ENCODE measurements at places on chromosomes 11 and 22.

GRCh38 chr11:128615076-128615475 lies 27.7 kb upstream of the ETS1 start:
- DNase-seq, result no peak

DNA sequence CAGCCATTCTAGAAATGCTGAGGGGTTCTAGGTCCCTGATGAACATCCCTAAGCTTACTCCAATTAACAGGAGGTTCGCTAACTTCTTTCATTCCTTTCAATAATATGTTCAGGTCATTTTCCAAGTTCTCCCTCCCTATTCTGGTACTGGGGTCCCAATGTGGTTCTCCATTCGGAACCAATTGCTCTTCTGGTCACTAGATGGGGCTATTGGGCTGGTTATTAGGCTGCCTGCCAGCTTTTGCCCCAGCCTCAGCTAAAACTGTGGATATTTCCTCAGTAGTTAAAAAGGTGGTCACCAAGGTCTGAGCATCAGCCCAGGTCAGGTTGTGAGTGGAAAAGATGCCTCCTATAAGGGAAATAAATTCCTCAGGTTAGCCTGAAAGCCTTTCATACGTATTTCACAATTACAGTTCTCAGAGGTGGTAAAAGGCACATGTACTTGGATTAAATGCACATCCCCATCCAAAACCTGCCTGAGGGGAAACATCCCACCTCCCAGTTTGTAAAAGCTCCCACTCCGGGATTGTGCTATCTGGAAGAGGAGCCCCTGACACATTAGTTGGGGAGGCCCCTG lies 161.1 kb upstream of the CCDC179 start:
- DNase-seq, result no peak

GRCh38 chr11:123475469-123475868 lies 45.4 kb downstream of the GRAMD1B start:
- DNase-seq, result no peak

- DNase-seq, result peak; percentile 26
Observed at GRCh38 chr11:67304511-67305113, 1.3 kb downstream of the SSH3 start.

GRCh38 chr11:134560066-134560465 lies 148.0 kb upstream of the B3GAT1 start:
- no peak for DNase-seq

DNA sequence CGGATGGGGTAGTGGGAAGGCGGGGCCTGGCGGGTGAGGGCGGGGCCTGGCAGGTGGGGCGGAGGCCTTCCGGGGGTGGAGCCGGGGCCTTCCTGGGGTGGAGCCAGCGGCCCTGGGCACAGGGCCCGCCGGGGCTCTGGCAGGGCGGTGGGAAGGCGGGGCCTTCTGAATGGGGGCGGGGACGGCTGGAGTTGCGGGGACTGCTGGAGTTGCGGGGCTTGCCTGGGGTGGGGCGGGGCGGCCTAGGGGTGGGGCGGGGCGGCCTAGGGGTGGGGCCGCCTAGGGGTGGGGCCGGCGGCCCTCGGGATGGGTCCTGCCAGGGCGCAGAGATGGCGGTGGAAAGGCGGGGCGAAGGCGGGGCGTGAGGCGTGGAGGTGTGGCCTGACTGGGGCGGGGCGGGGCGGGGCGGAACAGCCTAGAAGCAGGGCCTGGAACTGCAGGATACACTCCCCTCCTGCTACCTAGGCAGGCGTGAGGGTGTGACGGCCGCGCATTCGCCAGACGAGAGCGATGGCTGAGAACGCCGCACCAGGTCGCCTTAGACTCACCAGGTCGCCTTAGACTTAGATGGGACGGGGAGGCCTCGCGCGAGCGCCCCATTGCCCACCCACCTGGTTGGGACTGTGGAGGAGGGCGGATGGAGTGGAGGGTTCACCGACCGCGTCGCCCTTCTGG lies 19.3 kb downstream of the RRP7A start:
- peak; percentile 73 for DNase-seq

GRCh38 chr11:114258696-114259095 lies 37.5 kb upstream of the NNMT start:
- no peak for DNase-seq

GRCh38 chr11:43119275-43119970 lies 192.4 kb upstream of the API5 start:
- no peak for DNase-seq

DNA sequence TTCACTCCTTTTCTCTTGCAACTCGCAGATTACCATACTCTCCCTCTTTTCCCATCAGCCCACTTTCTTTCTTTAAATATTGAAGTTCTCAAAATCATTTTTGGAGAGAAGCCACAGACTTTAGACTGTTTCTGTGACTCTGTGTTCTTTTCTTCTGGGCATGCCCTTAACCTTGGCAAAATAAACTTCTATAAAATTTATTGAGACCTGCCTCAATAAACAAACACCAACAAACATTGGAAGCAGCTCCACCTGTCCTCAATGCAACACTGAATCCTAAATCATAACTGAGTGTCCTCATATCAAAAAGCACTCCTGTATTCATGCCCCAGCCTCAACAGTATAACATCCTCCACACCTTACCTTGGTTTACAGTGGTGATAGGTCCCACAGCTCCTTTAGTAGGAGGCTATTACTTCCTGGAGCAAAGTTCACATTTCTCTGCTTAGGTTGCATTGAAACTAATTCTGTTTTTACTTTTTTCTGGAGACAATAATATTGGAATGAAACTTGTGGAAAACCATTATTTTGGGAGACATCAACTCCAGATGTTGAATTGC lies 320.0 kb upstream of the LRRC4C start:
- DNase-seq, result no peak

DNA sequence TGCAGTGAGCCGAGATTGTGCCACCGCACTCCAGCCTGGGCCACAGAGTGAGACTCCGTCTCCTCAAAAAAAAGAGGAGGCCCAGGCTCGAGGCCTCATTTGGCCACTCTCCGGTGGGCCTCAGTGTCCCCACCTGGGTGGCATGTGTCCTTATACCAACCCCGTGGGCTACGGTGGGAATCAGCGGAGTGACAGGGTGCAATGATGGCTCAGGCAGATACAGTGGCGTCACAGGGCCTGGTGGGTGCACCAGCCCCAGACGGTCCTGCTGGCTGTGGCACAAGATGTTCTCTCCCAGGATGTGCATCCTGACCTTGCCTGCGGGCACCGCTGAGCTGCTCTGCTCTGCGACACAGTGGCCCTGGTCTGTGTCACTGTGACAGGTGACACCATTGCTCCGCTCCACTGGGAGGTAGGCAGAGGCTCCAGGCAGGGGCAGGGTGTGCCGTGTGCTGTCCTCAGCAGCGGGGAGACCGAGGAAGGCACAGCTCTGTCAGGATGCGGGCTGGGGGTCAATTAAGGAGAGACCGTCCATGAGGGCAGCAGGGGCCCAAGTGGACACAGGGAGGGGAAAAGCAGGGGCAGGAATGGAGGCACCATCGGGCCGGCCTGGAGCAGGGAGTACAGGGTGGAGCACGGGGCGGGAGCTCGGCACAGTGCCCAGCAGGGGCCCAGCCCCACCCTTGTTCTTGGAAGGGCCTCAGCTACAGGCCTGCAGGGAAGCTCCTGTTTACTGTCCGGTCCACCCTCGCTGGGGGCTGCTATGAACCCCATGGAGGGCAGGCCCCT lies 21.7 kb upstream of the TH start:
- DNase-seq, result no peak

DNA sequence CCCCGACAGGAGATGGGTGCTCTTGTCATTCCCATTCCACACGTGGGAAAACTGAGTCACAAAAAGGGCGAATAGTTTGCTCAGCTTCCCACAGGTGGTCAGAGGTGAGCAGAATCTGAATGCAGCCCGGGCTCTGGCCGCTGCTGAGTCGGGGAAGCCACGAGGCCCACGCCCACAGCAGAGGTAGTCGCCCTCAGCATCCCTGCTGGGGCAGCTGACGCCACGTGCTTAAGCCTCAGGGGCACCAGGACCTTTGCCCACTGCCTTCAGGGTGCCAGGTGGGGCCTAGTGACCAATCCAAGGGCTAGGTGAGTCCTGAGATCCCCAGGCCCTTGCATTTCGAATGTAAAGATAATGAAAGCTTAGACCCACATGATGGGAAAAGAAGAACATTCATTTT lies 24.2 kb upstream of the ARFGAP3 start:
- DNase-seq, result no peak

GRCh38 chr22:36971341-36972125 lies 47.7 kb downstream of the TST start:
- DNase-seq, result no peak

DNA sequence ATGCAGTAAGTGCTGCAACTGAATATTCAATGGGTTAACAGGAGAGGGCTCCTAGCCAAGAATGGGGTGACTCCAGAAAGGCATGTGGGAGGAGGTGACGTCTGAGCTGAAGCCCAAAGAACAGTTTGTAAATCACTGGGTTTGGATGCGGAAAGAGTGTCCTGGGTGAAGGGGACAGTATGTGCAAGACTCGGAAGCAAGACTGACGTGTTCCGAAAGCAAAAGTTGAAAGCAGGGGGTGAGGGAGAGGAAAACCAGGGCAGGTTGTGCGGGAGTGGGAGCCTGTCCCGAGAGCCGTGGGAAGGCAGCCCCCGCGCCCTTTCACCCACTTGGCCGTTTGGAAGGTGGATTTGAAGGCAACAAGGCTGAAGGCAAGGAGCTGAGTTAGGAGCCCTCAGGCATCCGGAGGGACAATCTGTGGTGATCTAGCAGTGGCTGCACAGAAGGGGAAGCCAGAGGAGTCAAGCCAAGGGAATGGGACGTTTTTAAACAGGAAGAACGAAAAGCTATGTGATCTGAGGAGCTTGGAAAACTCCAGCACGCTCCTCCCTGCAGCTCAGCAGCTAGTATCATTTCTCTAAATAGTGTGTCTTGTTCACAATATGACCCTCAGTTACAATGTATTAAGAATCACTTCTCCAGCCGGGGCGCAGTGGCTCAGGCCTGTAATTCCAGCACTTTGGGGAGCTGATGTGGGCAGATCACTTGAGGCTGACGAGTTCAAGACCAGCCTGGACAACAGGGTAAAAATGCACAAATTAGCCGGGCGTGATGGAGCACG lies 7.7 kb downstream of the SLC25A18 start:
- DNase-seq, result no peak

DNA sequence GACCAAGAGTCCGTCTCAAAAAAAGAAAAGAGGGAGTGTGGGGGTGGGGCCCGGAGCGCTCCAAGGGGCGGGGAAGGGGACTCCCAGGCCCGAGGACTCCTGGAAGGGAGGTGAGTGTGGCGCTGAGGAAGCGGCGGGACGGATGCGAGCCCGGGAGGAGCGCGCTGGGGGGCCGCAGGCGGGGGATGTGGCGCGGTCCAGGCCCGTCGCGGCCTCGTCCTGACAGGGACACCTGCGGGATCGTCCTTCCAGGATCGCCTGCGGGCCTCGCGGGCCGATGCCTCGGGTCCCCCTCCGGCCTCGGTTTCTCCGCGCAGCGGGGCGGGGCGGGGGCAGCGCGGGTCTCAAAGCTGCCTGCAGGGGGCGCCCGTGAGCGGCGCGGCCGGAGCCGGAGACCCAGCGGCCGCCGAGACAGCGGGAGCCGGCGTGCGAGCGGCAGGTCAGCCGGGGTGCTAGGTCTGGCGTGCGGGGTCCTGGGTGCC lies 3.8 kb upstream of the ADORA2A start:
- peak; percentile 20 for DNase-seq

DNA sequence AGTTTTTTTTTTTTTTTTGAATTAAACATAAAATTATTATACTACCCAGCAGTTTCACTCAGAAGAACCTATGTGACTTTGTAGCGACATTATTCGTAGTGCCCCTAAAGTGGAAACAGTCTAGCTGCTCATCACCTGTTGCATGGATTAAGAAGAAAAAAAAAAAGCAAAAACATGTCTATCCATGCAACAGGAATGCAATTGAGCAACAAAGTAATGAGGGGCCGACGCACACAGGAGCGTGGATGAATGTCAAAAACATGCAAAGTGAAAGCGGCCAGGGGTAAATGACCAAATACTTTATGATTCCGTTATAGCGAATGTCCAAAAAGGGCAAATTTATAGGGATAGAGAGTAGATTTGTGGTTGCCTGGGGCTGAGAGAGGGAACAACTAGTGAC lies 16.3 kb downstream of the MYO18B start:
- DNase-seq, result no peak

- no peak for DNase-seq
Observed at GRCh38 chr22:23684561-23685031, 6.2 kb upstream of the RGL4 start.

DNA sequence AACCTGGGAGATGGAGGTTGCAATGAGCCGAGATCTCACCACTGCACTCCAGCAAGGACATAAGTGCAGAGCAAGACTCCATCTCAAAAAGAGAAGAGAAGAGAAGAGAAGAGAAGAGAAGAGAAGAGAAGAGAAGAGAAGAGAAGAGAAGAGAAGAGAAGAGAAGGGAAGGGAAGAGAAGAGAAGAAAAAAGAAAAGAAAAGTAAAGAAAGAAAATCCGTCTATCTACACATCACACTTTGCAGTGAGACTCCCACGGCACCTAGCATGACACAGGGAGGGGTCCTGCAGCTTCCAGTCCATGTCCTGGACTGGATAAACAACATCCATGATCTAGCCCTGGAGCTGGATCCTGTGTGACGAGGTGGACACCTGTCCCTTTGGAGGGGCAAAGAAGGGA lies 4.0 kb upstream of the PPARA start:
- no peak for DNase-seq

Data from NCI-H146 (cell line).